ENCODE measurements at places on chromosomes 6 and 20. TPM values are rescaled to one million over a fixed set of nuclear protein-coding genes. Genes with fewer than 3 reads are reported as not detected.
A peak's percentile ranks its signal among the peaks of the same experiment; 100 is the strongest.

Gene FNDC11
- not detected for polyA plus RNA-seq

Gene MCHR2
- polyA plus RNA-seq = not detected

Gene IMPG1
- not detected for polyA plus RNA-seq

Gene UNC5CL
- not detected for polyA plus RNA-seq

Gene TRIM40
- polyA plus RNA-seq = not detected

Gene GJA1
- polyA plus RNA-seq = not detected

Gene FOXQ1
- not detected for polyA plus RNA-seq

Gene OR2H2
- polyA plus RNA-seq = not detected

Gene PKIB
- not detected for polyA plus RNA-seq

Gene BMP2
- 2.1 TPM for polyA plus RNA-seq

Gene UST
- polyA plus RNA-seq = 6.9 TPM

DNA sequence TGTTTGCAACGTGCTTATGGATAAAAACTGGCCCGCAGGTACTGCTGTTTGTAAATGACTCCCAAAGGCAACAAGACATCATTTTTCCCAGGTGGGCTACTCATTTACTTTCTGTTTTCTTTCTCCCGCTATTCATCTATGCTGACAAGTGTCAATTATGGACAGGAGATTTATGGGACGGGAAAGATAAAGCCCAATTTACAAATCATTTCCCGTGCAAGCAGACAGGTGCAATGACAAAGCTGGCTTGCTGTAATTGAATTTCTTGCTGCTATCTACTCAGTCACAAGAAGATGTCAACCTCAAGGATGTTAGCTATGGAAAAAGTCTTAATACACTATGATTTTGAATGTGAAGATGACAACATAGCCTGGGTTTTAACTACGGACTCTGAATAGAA, 125.5 kb downstream of the EPHA7 start:
- DNase-seq = no peak

DNA sequence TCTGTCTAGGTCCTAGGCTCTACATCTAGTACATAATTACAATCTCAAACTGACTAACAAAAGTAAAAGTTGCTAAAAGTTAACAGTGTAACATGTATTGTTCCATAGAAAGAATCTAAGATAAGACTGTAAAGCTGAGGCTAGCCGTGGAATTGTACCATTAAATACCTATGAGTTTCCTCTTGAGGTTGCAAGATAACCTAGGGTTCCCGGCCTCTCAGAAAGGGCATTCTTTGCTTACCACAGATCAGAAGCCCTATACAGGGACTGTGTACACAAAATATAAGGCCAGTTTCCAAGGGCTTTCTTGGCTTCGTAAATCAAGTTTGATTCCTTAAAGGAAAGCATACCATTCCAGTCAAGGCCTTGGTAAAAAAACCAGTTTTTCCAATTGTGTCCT, 11.5 kb upstream of the SLC52A3 start:
- DNase-seq = no peak

DNA sequence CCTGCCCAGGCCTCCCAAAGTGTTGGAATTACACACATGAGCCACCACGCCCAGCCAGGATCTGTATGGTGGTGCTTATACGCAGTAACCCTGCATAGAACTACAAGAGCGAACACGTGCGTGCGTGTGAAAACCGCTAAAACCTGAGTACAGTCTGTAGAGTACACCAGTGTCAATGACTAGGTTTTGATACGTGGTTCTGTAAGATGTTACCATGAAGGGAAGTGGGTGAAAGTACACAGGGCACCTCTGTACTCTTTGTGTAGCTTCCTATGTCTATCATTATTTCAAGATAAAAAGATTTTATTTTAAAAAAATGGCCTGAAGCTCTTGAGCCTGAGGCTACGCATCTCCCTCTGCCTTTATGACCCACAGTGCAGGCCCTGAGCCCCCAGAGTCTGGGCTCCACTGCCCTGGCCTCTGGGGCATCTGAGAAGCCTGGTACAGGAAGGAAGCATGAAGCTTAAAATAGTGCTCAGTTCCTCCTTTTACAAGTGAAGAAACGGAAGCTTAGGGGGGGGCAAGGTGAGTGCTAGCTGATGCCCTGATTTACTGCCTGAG, 21.6 kb downstream of the LY86 start:
- peak; percentile 67 for DNase-seq

DNA sequence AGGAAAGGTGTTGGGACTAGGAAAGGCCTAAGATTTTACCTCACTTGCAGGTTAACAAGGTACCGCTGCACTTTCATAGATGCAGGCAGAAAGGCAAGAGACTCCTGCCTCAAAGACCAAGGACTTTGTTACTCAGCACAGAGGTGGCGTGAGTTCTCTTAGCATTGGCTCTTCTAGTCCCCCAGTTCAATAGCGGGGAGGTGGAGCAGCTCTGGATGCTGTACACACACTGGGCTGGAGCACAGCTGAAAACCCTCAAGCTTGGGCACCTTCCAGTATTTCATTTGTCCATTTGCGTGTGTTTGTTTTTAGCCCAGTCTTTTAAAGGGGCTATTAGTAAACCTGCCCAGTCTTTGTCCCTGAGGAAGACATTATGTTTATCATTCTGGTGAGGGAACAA, 345.2 kb downstream of the FARS2 start:
- no peak for DNase-seq

GRCh38 chr6:169700296-169700695, 1.5 kb downstream of the WDR27 start:
- no peak for DNase-seq

- no peak for DNase-seq
These were observed 233.8 kb upstream of the SUPT3H start for GRCh38 chr6:45611491-45611890.

GRCh38 chr6:31328355-31328960, 28.5 kb downstream of the HLA-B start:
- DNase-seq = no peak

GRCh38 chr6:33273924-33274902, 2.3 kb downstream of the RPS18 start:
- DNase-seq = no peak

DNA sequence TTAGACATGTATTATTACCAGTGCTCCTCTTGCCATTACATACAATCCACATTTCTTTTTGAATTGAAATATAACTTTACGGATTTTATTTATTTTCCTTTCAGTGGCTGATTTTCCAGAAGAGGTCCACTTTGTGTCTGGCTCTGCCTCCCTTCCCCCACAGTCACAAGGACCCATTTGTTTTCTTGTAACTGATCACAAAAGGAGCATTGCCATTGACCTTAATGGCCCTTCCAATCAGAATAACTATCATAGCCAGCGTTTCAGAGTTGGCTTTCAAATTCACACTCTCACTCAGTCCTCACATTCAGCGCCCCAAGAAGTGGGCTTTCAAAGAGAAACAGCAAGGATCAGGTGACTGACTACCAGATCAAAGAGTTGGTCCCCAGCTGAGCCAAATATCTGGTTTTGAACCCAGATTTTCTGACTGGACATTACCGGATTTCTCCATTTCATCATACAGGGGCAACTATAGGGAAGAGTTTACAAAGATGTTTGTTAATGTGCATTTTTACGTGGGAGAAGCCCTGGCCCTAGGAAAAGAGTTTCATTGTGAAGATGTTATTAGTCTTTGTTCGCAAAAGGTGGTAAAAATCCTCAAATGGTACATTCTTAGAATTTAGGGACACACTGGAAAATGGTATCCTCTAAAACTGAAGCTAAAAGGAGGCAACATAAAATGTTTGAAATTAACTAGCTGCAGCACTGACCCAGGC, 2.0 kb upstream of the SLC22A23 start:
- no peak for DNase-seq

DNA sequence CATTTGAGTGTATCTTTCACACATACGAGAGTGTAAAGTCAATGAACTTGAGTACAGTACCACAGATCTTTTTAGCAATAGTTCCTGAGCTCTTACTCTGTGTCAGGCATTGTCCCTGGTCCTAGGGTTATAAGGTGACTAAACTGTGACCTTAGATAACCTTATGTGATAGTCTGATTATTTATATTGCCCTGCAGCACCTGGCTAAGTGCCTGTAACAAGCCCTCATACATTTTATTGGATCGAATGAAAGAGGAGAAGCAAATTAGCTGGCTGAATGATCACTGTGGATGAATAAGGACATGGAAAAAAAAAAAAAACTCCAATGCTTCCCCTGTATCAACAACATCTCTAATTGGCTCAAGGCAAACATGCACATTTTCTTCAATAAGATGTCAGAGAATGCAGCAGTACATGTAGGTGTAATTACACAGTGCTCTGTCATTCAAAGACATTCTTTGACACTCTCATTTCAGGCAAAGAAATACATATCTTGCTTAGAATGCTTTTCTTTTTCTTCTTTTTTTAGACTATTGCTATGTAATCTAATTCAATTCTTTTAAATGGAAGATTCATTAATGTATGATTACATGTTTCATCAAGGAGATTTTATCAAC, 153.4 kb downstream of the PHACTR1 start:
- no peak for DNase-seq

- DNase-seq = no peak
These were observed 4.5 kb upstream of the FOXC1 start for GRCh38 chr6:1605004-1605892.

DNA sequence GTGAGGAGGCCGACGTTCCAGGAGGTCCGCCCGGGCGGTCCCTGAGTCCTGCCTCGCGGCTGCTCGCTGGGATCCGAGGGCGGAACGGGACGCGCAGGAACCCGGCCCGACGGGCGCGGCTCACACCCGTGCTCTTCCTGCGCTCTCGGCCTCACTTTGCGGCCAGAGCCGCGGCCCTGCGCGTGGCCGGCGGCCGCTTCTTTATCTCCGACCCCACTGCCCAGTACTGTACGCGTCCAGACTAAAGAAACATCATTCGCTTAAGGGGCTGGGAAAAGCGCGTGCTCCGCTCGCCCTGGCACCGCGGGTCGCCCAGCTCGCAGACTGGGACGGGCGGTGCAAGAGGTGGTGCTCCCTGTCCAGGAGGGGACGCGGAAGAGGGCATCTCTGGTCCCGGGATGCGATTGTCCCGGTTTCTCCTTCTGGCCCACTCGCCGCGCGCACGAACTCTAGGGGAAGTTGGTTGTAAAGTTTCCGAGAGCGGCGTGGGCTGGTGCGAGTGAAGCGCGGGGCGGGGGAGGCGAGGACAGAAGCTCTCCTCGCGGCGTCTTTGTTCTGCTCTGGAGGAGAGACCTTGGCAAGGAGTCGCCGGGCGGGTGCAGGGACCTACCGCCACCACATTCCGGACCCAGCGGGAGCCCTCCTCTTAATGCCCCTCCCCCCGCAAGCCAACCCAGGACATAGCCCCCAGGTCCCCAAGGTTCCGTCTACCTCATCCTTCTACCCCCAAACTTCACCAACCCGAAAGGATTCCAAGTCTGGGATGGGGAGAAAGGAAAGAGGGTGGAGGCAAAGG, 71.0 kb downstream of the SOX4 start:
- DNase-seq = no peak

- DNase-seq = no peak
These were observed 1283.3 kb upstream of the GJE1 start for GRCh38 chr6:140849456-140849855.

DNA sequence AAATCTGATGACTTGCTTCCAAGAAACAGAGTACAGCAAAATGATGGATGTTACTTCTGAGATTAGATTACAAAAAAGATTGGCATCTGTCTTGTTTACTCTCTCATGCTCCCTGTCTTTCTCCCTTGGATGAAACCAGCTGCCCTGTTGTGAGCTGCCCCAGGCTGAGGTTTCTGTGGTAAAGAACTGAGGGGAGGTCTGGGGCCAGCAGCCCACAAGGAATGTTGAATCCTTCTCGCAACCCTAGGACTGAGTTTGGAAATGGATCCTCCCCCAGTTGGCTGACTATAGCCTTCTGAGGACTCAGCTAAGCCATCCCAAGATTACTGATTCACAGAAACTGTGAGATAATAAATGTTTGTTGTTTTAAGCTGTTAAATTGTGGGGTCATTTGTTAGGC, 5.6 kb upstream of the HECA start:
- DNase-seq = no peak

- no peak for DNase-seq
These were observed 2.2 kb downstream of the KCNB1 start for GRCh38 chr20:49480236-49480635.

- DNase-seq = no peak
These were observed 160.6 kb downstream of the ATXN1 start for GRCh38 chr6:16600701-16601100.

GRCh38 chr6:44138717-44139350, 11.5 kb downstream of the TMEM63B start:
- no peak for DNase-seq

DNA sequence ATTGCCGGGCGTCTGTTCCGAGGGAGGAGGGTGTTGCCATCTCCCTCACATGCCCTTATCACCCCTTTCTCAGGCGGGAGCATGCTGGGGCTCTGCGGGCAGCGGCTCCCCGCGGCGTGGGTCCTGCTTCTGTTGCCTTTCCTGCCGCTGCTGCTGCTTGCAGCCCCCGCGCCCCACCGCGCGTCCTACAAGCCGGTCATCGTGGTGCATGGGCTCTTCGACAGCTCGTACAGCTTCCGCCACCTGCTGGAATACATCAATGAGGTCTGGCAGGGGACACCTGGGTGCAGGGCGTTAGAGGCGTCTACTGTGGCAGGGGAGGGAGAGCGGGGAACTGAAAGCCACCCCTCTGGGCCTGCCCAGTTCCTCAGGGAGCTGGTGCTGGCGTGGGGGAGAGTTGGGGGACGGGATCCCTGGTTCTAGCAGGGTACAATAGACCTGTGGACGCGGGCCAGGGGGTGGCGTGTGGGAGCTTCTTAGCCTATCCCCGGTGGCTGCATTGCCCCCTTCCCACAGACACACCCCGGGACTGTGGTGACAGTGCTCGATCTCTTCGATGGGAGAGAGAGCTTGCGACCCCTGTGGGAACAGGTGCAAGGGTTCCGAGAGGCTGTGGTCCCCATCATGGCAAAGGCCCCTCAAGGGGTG, 697 bp downstream of the PPT2 start:
- peak; percentile 72 for DNase-seq

GRCh38 chr6:98944598-98945081, 3.1 kb downstream of the FBXL4 start:
- DNase-seq = no peak
